ENCODE measurements at places on chromosomes 2 and 18.

- DNase-seq = peak; percentile 85
These were observed 410 bp upstream of the TGIF1 start for GRCh38 chr18:3449512-3450011.

DNA sequence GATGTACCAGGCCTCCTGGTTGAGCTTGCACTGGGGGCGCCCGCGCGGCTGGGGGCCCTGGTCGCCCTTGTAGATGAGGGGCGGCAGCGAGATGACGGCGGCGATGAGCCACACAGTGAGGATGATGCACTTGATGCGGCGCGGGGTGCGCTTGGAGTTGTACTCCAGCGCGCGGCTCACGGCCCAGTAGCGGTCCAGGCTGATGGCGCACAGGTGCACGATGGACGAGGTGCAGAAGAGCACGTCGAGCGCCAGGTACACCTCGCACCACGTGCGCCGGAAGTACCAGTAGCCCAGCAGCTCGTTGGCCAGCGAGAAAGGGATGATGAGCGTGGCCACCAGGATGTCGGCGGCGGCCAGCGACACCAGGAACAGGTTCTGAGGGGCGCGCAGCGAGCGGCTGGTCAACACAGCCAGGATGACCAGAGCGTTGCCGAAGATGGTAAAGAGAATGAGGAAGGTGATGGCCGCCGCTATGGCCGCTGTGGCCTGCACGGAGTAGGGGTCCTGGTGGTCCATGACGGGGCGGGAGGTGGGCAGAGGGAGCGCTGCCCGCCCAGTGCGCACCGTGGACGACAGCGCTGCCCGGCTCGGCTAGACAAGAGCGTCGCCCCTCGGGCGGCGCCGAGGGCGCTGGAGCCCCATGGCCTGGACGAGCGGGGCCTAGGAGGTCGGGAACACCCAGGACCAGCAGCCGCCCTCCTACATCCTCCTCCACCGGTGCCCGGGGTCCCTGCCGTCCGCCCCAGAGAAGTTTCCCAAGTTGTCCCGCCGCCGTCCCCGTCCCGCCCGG, 544 bp downstream of the ADRA2B start:
- no peak for DNase-seq

DNA sequence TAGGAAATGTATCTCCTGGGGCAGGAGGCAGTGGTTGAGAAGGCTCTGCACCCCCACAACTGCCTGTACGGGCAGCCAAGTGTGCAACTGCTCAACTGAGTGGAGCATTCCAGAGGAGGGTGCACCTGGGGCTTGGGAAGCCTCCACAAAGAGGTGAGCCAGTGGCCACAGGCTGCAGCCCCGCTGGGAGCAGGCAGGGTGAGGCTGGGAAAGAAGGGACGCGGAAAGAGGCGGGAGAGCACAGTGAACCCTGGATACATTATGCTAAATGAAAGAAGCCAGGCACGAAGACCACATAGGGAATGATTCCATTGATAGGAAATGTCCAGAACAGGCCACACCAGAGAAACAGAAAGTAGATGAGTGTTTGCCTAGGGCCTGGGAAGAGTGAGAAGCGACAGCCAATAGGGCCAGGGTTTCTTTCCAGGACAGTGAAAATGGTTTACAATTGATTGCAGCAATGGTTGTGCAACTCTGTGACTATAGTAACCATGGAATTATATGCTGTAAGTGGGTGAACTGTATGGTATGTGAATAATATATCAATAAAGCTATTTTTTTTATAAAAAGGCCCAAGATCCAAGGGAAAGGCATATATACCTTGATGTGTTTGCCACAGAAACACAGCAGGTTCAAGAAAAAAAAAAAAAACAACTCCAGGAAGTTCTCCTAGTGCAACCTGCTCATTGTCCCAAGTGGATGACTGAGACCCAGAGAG, 82.4 kb downstream of the DDX1 start:
- DNase-seq = peak; percentile 93

DNA sequence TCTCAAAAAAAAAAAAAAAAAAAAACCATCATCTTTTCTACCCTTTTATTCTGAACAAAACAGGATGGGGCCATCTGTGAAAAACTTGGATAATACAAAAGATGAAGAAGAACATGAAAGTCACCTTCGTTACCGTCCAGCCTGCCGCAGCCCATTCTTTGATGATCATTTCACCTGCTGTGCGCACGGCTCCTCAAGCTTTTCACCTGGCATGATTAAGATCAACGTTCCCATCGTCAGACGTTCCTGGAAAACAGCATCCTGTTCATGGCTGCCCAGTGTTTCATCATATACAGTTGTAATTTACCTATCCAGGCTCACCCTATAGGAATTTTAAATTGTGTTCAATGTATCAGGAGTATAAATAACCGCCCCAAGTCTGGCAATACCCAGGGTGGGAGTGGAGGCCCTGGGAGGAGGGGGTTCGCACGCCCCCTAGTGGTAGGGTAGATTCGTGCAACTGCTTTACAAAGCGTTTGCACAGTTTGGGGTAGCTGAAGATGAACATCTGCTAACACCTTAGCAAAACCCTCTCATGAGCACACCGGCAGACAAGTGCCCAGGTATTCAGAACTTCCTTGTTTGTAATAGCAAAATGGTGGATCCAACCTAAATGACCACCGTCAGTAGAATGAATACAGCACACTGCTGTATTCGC, 49.0 kb upstream of the GLI2 start:
- DNase-seq = no peak

GRCh38 chr18:72063001-72063400, 481.1 kb downstream of the CBLN2 start:
- DNase-seq = no peak

DNA sequence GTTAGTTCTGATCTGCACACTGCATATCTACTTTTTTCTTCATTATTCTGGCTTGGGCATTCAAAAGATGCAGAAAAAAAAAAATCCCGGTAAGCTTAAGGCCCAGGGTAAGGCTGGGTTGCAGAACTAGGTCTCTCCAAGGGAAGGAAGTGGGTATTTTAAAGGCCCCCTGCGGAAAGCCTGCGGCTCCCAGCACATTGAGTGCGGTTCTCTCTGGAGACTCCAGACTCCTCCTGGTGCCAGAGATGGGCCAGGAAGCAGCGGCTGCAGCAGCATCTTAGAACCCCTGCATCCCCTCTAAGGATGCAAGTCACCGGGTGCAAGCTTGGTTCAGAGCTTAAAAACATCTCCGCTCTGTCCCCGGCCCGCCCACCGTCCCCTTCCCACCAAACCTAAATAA, 49.5 kb downstream of the TGIF1 start:
- DNase-seq = no peak

DNA sequence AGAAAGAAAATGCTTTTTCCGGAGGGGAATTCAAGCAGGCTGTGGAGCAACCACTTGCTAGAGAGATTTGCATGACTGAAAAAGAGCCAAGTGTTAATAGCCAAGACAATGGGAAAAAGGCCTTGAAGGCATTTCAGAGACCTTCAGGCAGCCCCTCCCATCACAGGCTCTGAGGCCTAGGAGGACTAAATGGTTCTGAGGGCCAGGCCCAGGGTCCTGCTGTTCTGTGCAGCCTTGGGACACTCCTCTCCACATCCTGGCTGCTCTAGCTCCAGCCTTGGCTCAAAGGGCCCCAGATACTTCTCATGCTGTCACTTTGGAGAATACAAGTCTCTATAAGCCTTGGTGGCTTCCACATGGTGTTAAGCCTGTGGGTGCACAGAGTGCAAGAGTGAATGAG, 81.8 kb downstream of the B3GNT2 start:
- no peak for DNase-seq

GRCh38 chr18:49851624-49852023, 38.3 kb upstream of the ACAA2 start:
- no peak for DNase-seq

DNA sequence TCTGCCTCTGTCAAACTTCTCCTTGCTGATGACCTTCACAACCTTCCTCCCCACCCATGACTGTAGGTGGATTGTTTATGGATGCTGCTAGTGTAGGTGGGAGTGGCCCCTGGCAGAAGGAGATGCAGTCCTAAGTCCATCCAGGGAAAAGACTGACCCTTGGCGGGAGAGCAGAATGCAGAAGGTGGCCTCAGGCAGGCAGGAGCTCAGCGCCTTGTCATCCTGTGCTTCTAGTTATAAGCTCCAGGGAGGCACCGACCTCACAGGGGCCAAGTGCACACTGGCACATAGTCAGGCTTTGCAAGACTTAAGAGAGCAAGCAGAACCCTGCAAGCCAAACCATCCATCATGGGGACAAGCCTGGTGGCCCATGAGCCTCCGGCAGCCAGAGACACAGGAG, 74.4 kb downstream of the CAPN13 start:
- DNase-seq = no peak

- peak; percentile 17 for DNase-seq
These were observed 51.9 kb upstream of the SLC38A11 start for GRCh38 chr2:165007161-165007744.

GRCh38 chr2:24906466-24906865, 13.6 kb downstream of the ADCY3 start:
- no peak for DNase-seq

DNA sequence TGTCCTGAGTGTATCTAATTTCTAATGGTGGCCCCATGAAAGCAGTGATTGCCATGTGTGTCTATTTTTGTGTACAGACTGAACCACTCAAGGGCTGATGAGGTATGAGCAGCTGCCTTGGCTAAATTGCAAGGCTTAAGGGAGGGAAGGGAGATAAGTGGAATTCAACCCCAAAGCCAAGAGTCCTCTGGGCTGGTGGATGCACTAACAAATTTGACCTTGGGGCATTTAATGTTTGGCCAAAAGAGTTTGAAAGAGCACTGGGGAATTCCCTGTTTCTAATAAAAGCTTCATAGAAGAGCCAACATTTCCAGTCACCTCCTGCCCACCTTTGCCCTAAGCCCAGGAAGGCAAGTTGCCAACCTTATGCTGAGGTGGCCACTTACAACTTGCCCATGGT, 172.1 kb downstream of the SETBP1 start:
- DNase-seq = no peak

GRCh38 chr2:24861500-24861899, 58.5 kb downstream of the ADCY3 start:
- DNase-seq = no peak

DNA sequence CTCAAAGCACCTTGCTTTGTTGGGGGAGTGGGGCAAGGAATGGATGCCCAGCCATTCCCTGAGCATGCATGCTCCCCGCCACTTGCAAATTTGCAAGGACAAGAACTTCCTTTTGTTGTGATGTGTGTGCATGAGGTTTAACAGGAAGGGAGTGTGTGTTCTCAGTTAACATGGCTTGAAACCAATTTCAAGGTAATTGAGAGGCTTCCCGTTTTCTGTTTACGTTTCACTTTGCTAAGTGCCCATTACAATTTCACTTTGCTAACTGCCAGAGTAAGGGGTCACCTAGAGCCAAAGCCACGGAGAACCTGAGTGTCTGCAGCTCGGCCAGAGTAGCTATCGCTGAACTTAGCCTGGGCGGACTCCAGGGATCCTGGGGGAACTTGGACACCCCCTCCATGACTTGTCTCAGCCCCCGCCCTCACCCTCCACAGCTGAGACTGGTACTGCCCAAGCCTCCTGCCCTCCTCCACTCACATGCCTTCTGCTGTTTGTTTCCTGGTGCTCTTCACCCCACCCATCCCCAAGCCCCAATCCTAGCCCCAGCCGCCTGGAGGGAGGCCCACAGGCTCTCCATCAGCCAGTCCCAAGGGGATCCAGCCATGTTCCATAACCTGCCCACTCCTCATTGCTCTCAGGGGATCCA, 53.6 kb upstream of the LAPTM4A start:
- no peak for DNase-seq

GRCh38 chr2:9745153-9745899, 97.9 kb upstream of the TAF1B start:
- DNase-seq = no peak

GRCh38 chr2:218295029-218295428, 2.7 kb upstream of the TMBIM1 start:
- DNase-seq = no peak

GRCh38 chr2:15901095-15901807, 39.1 kb upstream of the MYCN start:
- no peak for DNase-seq

DNA sequence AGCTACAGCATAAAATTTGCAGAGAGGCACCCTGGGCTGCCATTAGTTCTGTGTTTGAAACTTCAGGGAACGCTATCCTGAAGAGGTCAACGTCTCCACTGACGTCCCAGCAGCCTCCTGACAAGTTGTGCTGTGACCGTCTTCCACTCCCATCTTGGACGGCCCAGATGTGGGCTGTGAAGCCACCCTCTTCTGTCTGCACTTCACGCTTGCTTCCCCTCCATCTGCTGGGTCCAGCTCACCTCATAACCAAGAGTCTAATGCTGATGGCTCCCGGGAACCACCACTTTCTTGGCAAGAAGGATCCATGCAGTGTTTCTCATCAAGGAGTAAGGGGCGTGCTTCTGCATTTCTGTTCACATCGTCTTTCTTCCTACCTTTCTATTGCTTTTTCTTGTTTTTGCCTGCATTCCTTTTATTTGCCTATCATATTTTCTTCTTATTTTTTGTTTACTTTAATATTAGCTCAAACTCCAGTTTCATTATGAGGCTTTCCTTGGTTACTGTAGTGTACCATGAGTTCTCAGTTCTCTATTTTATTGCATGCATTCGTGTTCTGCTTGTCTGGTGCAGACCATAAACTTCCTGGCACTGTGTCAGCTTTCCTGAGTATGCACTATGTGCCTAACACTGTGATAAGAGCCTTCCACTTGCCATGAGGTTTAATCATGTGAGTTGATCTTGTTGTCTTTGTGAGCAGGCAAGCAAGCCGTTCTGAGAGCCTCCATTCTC, 631.8 kb upstream of the RAB6C start:
- no peak for DNase-seq

DNA sequence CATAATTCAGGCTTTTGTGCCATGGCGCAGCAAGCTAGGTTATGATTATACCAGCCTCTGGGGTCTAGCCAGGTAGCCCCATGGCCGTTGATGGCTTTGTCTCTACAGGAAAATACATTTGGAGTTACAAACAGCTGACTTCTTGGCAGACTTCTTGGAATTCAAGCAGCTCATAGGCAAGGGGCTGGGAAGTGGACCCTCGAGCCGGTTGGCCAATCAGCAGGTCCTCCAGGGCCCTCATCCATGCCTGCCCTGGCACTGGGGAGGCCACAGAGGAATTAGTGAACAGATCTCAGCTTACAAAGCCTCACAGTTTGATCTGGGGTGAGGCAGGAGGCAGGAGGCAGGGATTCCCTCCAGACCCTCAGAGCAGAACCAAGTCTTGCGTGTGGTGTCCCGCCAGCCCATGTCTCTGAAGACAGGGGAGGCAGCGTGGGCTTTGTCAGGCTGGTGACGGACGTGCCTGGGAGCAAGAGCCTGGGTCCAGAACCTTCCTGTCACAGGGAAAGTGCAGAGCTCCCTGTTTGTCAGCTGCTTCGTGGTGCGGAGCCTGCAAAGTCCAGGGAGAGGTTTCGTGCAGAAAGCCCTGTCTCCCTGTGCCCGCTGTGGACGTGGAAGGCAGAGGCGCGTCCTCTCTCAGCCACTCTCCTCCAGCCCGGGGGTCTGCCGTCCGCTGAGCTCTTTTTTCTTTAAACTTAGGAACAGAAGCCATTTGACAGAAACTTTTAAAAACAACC, 131.7 kb downstream of the KLHL29 start:
- DNase-seq = no peak

GRCh38 chr2:15704086-15704787, 112.6 kb downstream of the DDX1 start:
- DNase-seq = no peak

Data from kidney glomerular epithelial cell (primary cell).